ENCODE measurements at places on chromosomes 5 and 9.

GRCh38 chr9:35920051-35920620 is 10.8 kb downstream of the SPAAR start:
- DNase-seq = no peak

- DNase-seq = peak; percentile 19
These were observed 135.9 kb downstream of the GADD45G start for GRCh38 chr9:89740722-89741121.

- DNase-seq = no peak
These were observed 58.4 kb downstream of the MLLT3 start for GRCh38 chr9:20563917-20564316.

- DNase-seq = no peak
These were observed 72.0 kb downstream of the CCNH start for GRCh38 chr5:87340716-87341115.

DNA sequence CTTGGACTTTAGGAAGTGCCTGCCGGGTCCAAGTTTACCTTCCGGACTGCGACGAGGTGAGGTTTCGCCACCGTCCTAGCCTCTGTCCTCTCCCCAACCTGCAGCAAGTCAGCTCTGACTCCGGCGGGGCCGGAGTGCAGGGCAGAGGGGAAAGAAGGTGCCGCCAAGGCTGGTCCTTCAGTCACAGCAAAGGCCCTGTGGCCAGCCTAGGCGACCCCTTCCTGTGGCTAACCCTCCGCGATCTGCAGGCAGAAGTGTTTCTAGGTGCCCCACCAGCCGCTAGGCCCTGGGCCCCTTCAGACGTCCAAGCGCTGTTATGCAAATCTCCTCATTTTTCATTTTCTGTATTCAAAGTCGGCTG is 11.1 kb upstream of the NKX2-5 start:
- DNase-seq = no peak

DNA sequence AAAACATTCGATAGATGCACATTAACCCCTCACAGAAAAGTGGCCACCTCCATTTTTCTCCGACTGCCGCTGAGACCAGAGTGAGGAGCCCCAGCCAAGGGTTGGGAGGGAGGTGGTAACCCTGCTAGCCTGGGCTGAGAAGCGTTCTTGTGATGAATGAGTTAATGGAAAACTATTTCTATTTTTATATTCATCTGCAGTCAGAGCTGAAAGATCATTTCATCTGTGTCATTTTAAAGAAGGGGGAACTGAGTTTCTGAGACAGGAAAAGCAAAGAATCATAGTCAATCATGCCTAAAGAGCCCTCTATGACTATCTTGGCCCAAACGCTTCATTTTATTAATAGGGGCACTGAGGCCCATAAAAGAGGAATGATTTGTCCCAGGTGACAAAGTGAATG is 229.5 kb downstream of the PAPPA start:
- DNase-seq = no peak

GRCh38 chr5:3709068-3709716 is 113.6 kb downstream of the IRX1 start:
- no peak for DNase-seq

DNA sequence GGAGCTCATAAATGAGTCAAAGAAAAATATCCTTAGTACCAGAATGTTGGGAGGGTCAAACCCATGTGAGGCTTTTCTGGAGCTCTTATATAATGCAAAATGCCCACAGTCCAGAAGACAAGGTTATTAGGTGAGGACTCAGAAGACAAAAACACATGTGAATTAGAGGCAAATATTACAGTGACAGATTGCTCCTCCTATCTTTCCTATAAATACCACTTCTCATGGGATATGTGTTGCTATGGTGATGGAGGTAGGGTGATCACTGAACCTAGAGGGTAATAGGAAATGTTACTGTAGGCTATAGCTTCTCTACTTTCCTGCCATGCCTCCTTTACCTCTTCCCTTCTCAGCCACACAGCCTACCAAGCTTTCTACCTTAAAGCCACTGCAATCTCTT is 264.6 kb downstream of the SEC61B start:
- no peak for DNase-seq

DNA sequence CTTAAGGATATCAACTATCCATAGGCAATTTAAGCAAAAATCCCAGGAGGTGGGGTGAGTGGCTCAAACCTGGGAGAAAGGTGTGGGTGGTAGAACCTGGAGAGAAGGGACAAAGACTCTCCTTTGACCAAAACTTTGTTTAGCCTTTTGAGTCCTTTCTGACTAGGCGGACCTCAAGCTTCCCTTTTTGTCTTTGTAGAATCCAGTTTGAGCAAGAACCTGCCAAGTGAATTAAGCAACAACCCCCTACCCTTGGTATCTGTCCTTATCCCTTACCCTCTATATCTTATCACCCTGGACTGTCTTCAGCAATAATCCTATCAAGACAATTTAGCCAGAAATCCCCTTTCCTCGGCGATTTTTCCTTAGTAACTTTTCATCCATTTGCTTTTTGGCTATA is 53.5 kb upstream of the SLC28A3 start:
- DNase-seq = no peak

DNA sequence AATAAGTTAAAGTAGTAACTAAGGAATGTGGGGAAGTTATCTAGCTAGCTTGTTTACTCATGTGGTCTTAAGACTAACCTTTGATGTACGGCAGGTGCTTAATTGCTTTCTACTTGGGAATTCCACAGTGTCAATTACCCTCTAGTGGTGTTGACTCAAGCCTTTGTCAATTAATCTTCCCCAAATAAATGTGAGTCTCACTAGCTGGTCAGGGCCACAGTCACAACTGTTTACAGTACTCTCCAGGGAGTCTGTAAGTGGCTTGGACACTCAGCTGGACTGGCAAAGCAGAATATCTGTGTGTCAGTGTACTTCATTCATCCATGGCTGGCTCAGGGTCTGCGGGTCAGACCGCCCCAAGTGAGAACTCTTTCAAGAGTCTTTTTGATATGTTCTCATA is 30.8 kb downstream of the SMIM3 start:
- DNase-seq = no peak

DNA sequence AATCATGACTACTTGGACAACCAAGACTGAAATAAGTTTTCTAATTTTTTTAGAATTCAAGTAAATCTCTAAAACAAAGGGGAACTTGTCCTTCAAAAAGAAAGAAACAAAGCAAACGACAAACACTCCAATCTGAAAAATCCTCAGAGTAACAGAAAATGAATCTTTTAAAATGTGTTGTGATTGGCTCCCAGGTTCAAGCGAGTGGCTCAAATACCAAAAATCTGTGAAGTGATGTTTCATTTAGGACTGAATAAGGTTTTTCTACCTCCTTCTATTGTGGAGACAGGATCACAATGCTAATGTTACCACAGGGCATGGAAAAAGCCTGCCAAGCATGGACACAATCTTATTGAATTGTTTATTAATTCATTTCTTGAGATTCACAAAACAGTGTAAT is 415.7 kb downstream of the RAB3C start:
- no peak for DNase-seq

DNA sequence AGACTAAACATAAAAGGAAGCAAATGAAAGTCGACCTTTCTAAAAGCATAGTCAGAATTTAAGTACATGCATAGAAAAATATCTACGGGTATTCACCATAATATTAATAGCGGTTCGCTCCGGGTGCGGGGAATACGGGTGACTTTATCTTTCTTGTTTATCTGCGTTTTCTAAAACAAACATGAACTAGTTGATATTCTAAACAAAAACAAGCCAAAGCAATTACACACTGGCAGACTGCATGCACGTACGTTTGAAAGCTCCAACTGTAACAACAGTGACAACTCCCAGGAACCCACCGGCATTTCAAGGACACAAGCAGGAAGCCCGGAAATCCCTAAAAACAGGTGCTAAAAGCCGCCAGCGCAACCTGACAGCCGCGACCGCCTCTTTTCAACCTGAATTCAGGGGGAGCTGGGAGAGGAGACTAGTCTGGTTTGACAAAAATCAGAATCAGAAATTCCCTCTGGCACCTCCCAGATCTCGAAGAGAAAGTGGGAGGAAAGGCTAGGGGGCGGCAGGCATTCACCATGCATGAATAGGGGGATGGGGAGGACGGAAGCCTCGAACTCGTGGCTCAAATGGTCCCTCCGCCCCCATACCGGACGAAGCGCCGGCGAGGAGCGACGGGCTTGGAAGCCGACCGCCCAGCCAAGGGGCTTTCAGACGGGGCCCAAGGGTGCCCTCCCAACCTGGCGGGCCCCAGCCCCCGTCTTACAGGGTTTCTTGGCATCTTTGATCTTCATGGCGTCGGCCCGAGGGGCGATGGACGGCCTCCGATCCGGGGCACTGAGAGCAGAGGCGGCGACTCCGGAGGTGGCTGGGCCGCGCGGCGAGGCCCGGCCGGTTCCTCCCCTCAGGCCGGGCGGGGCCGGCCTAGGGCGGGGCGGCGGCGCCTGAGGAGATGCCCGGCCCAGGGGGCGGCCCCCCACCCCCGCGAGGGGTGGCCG is at the start of gene PANK3:
Gene PANK3 (minus strand): TSS at position 831 of the 950 bp plus-strand sequence. CDS start 85 bp downstream, at position 746.
- no peak for DNase-seq

- DNase-seq = no peak
These were observed 203.2 kb downstream of the GAPVD1 start for GRCh38 chr9:125464591-125465385.

- no peak for DNase-seq
These were observed 278.0 kb downstream of the CETN3 start for GRCh38 chr5:90131383-90132133.

DNA sequence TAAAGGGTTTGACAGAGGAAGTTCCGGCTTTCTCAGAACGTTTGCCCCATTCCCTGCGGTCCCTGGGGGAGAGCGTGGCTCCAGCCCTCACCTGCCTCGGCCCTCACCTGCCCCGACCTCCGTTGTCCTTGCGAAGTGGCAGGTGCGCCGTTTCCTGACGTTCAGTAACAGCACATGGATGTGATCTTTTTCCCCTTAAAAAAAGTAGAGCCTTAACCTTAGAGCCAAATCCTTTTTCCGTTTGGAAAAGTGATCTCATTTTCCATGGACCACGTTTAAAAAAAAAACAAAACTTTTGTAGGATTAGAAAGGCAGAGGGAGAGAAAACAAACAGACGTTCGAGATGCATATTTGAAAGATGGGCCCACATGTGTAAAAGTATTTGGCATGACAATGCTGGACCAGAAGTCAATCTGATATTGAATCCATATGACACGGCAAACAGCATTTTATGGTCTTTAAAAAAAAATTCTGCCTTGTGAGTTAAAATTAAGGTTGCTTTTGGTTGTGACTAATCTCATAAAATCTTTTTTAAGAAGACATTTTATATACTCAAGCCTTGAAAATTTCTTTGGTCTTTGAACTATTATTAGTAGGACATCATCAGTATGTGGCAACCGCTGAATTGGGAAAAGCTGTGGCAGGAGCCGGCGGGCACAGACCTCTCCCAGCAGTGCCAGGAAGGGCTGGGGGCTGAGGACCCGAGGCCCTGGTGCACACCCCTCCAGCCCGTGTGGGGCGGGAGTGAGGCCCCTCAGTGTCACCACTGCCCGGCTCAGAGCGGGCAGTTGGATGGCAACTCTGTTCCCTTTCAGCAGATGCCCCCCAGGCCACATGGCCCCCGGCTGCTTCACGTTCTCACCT is 42.5 kb upstream of the EXOC3 start:
- no peak for DNase-seq

DNA sequence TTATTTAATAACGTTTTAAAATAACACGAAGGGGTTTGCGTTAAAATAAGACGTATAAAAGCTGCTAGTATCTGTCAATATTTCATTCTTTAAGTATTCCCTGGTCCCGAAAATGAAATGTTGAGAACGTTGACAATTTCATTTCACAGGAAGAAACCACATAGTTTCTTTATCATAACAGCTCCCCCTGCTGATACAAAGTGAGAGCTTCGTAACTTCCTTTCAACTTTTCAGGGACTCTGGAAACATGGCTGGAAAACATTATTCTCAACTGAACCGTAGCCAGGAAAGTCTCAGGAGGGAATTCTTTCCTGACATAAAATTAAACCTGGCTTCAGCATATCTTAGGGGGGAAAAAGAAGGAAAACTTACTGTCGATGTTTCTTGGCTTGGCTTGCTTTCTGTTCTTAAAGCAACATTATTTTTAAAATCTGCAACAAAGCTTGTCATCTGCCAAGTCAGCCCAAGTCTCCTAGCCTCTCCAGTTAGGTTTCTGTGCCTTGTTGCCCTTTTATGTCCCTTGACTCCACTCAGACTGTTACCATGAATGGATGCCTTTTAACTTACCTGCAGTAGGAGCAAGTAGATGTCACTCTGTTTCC is 122.9 kb upstream of the DAB2 start:
- no peak for DNase-seq

DNA sequence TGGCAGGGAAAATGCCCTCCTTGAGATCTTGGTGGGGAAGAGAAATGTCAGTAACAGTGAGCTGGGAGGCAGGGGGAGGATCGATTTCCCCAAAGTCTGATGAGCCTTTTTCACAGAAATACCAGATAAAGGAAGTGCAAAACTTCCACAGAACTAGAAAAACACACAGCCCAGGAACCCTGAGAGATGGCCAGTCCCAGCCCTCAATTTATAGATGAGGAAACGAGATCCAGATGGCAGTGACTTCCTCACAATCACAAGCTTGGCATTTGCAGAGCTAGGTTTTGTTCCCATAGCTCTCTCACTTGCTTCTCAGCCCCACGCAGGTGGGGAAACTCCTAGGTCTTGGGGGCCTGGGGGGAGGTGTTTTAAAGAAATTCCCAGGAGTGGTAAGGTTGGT is 3.8 kb upstream of the GGTA1 start:
- no peak for DNase-seq

DNA sequence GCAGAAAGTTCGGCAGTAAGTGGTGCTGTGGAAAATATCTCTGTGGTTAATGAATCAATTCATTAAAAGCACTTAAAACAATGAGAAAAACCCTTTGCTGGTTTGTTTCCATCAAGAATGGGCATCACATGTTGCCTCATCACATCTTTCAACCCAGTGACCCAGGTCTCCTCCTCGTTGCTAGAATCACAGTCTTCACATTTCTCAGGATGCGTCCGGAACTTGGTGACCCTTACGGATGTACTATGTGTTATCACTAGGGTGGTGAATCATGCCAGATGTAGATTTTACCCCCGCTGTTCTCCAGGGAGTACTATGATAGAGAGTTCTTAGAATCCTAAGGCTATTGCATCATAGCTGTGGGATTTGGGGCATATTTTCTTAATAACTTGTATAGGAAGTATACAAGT is 217.9 kb upstream of the KLF4 start:
- DNase-seq = no peak

DNA sequence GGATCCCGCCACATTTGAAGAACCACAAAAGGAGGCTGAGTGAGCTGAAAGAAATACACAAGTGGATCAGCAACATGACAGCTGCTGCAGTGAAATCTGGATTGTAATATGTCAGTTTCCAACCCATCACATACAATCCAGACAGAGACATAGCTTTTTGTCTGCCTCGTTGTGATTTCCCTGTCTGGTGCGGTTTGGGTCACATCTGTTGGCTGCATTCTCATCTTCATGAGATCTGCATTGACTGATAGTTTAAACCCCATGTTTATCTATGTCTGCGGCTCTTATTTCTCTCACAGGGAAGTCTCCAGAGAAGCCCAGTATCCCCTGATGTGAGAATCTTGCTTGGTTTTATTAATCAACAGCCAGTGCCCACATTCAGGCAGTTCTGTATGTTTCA is 403.1 kb upstream of the ZNF608 start:
- no peak for DNase-seq

Measured in T-helper 17 cell (primary cell).